Inflammatory macrophage treated with lipopolysaccharide for 1 hour (primary cell): ENCODE measurements at places on chromosomes 13 and 19.

GRCh38 chr13:91745967-91746366 is 347.5 kb downstream of the GPC5 start:
- no peak for DNase-seq

- no peak for DNase-seq
Measured at GRCh38 chr13:75445717-75446499, 36.1 kb downstream of the TBC1D4 start.

GRCh38 chr19:8609279-8610040 is 1.1 kb downstream of the ADAMTS10 start:
- peak; percentile 25 for DNase-seq

DNA sequence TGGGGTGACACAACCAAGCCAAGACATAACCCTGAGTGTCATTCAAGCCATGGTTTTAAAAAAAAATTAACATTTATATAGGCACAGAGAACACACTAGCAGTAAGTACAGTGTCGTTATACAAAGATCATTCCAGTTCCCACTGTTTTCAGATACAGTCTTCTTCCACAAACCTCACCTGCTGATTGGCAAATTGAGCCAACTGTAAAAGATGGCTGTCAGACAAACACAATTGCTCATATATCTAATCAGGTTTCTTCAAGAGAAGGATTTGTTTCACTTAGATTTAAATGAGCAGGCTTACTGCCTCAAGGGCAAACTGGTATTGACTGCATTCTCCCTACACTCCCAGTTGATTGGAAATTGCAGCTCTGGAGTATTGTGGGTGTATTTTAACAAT is 308.9 kb downstream of the RBM26 start:
- no peak for DNase-seq

DNA sequence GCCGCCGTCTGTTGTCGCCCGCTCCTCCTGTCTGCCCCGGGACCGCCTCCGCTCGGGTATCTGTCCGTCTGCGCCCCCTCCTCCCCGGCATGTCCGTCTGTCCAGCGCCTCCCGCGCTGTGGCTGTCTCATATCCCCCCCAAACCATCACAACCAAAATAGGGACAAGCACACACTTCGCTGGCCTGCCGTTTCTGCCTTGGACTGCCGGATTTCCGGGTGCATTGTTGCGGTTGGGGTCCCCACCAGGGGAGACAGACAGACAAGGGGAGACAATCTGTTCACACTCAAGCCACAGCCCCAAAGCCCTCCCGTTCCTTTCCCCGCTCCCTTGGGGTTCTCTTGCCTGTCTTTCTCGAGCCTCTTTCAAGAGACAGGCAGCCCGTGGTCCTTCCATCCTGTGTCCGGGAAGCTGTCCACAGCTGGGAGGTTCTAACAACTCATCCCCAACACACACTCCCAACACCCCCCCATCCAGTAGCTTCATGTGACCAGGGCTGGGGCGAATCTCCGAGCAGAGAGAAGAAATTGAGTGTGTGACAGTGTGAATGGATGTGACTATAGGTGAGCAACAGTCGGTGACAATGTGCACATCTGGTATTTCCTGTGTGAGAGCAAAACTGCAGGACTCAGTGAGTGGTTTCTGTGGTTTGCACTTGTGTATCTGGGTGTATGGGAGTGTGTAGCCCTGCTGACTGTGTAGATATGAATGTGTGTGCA is 16.5 kb upstream of the FOSB start:
- no peak for DNase-seq

DNA sequence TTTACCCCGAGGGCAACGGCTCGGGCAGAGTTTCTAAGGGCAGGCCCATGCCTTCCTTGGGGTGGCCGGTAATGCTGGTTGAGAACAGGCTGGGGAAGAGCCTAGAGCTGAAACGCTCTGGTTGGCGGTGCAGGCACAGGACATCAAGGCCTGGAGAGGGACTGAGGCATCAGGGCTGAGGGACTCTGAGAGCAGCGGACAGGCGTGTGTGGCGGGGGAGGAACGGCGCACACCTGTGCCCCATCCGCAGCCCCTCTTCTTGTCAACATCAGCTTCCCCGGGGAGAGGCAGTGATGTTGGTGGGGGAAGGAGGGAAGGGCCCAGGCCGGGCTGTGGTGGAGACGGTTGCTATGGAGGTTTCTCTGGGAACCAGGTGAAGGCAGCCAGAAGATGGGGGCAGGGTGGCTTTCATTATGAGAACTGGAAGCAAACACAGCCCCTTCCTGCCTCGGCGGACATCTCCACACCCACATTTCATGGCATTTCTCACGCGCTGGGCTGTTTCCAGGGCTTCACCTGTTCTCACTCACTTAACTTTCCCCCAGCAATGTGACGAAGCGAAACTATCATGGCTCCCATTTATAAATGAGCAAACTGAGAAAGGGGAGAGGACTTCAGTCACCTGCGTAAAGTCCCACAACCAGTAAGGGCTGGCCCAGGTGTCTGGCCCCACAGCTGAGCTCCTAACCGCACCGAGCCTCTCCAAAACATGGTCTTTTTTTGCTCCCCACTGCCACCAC is 8.2 kb upstream of the ATF5 start:
- no peak for DNase-seq

DNA sequence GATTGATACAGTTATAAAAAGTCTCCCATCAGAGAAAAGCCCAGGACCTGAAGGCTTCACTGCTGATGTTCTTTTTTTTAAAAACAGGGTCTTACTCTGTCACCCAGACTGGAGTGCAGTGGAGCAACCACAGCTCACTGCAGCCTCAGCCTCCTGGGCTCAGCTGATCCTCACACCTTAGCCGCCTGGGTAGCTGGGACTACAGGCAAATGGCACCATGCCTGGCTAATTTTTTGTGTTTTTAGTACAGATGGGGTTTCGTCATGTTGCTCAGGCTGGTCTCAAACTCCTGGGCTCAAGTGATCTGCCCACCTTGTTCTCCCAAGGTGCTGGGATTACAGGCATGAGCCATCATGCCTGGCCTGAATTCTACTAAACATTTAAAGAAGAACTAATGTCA is 33.1 kb downstream of the TEX29 start:
- no peak for DNase-seq

DNA sequence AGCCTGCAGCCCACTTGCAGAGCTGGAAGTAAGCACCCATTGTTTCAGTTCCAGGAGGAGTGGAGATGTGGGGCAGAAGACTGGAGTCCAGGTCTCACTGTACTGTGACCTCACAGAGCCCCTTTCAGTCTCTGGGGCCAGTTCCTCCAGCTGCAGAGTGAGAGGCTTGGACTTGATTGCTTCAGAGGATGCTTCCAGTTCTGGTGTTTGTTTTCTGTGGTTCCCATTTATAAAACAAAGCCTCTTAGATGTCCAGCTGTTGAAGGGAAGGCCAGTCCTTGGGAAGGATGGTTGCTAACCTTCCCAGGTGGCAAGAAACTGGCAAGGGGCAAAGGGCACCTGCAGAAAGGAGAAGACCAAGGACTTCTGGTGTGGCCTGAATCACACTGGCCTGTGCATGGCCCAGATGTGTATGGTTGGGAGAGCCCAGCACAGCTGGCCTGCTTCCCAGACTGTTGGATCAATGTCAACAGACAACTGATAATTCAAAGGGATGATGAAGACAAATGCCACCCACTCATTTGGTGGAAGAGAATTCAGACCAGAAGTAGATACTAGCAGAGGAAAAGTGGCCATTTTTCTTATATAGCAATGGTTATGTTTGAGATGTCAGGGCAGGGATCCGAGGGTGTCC is 218.5 kb downstream of the ZNF536 start:
- DNase-seq: no peak

GRCh38 chr13:95603887-95604555 is 40.5 kb downstream of the DZIP1 start:
- DNase-seq: no peak

DNA sequence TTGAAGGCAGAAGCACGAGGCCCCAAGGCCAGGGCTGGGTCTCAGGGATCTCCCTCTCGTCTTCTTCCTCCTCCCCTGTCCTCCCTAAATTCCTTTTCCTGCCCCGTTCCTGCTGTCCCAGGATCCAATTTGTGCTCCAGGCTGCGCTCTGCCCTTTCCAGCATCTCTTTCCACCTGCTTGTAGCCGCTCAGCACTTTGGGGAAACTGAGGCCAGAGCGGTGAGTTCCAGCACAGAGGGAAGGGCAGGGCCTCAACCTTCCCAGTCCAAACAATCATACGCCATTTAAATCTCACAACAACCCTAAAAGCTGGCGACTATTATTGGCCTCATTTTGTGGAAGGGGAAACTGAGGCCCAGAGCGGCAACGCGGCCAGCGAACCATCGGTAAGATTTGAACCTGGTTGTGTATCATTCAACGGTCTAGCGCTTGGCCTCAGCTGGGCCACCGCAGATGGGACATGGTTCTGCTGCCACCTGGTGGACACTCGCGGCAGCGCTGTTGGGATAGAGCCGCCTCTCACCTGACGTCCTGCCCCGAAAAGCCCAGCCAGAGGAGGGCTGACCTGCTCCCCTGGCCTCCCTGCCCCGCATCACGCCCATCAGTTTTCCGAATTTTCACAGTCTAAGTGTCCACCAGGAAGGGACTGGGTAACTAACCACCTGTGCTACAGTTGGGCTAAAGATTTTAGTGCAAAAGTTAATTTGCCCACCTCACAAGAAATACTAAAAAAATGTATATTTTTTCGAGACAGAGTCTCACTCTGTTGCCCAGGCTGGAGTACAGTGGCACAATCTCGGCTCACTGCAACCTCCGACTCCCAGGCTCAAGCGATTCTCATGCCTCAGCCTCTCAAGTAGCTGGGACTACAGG is 4.2 kb upstream of the RPL18A start:
- DNase-seq: peak; percentile 96

DNA sequence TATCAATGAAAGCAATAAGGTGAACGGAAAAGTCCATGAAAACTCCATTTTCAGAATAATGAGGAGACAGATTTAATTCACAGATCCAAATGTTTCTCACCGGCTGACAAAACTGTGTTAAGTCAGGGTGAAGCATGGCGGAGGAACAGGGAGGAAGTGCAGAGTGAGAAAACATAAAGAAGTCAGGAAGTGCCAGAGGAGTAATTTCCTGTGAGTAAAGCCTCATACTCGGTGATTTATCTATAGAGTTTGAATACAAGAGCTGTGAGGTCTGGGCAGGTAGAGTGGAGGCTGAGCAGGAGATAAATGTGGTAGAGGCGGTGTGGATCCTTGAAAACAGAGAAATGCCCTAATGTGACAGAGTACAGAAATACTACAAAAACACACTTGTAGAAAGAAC is 11.4 kb downstream of the CARD8 start:
- peak; percentile 37 for DNase-seq
